ENCODE measurements at places on chromosomes 7 and 10.

DNA sequence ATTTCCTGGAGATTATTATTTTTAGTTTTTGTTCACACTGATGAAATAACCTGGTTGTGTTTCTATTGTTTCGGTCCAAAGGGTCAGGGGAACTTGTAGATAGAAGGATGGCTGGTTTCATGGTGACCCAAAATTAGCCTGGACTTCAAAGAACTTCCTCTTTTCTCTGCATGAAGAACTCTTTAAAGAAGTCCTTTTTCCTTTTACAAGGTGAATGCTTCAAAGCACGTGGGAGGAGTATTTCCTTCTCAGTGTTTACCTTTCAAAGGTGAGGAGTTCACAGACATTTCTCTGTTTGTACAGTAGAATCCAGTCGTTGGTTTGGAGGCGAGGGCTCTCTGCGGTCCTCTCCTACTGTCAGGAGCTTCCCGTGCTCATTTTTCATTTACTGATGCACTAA, 561.7 kb downstream of the GATA3 start:
- no peak for DNase-seq

- no peak for DNase-seq
These were observed 230.6 kb downstream of the BMPER start for GRCh38 chr7:34135924-34136323.

DNA sequence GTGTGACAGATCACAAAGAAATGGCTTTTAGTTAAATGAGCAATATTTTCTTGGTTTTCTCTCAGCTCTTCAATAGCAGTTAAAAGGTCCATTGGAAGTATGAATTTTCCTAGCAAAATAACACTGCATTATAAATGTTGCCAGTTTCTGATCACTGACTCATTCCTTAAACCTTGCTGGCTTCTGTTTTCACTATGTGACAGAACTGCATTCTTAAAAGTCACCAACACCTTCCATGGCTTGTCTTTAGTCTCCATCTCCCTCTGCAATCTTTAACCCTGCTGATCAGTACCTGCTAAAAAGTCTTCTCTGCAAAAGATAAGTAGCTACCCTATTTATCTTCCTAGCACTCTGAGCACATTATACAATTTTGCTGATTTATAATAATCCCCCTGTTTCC, 405.0 kb upstream of the LRRN3 start:
- DNase-seq: no peak

DNA sequence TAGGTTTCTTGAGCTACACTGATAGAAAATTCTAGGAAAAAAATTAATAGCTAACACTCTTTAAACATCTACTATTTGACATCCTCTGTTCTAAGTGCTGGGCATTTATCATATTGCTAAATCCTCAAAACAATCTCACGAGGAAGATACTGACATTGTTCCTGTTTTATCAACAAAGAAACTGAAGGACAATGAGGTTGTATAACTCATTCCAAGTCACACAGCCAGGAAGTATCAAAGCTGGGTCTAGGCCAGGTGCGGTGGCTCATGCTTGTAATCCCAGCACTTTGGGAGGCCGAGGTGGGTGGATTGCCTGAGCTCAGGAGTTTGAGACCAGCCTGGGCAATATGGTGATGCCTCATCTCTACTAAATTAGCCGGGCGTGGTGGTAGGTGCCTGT, 51.6 kb upstream of the IL6 start:
- DNase-seq: no peak

- DNase-seq: no peak
These were observed 16.6 kb upstream of the PTN start for GRCh38 chr7:137360087-137360679.

DNA sequence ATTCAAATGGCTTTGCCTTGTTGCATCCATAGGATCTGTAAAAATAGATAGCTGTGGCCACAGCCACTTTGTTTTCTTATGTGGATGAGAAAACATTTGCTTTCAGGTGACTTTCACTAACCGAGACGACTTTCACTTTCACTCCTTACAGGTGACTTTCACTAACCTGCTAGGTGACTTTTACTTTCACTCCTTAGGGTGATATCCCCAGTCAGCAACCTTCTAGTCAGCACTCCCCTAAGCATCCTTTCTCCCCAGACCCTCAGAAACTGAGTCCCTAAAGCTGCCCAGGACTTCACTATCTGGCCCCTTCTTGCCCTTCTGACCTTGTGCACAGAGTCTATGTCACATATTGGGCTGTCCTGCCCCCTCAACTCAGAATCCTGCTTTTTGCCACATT, 177.5 kb downstream of the RELN start:
- no peak for DNase-seq

DNA sequence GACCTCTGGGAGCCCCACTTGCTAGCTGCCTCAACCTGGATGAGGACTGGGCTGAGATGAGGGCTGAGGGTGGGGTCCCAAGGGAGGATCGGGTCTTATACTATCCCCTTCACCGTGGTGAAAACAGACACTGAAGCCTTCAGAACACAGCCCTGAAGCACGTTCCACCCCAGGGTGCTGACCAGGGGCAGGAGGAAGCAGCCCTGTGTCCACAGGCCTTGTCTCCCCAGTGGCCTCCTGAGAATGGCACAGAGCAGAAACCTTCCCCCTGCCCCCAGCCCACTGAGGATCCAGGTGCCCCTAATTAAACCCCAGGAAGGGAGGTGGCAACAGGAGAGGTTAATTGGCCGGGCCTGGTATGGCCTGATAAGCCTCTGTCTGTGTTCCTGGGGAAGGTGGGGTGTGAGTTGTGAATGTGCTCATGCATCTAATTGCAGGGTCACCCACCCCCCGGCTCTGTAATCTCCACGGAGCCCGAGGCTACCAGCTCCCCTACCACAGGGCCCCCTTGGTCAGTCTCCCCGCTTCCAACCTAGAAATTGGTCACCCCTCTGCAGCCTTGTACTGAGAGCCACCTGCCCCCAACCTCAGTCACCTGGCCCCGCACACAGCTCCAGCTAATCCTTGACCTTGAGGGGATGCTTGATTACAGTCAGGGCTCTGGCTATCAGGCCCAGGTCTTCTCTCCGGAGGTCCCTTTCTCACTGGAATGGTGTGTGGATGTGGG, 159.0 kb upstream of the UNC5B start:
- DNase-seq: no peak

DNA sequence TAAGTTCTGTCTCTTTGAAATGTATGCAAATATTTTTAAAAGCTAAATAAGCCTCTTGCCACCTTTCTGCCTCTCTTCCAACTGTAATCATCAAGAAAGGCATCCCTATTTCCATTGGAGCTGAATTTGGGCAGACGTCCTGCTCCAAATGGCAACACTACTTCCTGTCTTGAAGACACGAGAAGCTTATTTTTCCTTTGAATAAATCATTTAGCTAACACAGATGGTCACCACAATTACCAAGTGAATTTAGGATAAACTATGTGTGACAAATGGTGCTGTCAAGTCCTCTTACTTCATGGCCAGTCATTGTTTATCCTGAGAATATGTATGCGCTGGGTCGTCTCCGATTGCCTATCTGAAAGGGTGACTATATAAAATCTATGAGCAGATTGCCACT, 268.0 kb downstream of the ANKRD7 start:
- no peak for DNase-seq

GRCh38 chr10:117955176-117955575, 91.6 kb downstream of the RAB11FIP2 start:
- DNase-seq: peak; percentile 52

DNA sequence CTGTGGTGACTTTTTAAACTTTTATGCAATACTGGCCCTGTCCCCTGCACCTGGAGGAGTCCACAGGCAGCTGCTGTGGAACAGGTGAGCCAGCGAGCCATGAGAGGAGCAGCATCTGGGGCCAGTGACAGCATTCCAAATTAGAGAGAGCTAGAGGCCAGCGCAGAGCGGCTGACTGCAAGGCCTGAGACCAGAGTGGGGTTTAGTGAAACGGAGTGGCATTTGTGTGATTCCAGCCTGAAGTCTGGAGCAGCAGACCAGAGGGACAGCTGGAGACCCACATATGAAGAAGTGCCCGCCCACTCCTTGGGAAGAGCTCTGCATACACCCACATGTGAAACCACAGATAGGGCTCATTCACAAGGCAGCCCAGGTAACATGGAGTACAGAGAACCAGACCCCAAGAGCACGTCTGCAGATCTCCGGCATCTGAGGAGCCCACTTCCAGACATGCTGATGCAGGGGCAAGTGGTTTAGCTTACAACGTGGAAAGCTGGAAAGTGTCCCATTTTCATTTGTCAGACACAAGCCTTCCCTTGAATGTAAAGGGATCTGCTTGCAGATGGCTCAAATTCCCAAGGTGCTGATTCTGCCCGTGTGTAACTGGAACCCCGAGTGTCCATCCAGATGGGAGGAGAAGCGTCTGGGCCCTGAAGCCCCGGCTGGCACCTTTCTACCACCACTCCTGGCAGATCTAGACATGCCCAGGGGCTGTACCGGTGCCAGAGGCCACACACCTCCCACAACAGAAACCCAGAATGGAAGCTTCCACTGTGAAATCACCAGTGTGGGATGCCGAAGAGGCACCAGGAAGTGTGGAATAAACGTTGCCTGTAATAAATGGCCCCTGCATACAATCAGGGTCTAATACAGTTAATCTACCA, 256.0 kb upstream of the TCERG1L start:
- DNase-seq: no peak

DNA sequence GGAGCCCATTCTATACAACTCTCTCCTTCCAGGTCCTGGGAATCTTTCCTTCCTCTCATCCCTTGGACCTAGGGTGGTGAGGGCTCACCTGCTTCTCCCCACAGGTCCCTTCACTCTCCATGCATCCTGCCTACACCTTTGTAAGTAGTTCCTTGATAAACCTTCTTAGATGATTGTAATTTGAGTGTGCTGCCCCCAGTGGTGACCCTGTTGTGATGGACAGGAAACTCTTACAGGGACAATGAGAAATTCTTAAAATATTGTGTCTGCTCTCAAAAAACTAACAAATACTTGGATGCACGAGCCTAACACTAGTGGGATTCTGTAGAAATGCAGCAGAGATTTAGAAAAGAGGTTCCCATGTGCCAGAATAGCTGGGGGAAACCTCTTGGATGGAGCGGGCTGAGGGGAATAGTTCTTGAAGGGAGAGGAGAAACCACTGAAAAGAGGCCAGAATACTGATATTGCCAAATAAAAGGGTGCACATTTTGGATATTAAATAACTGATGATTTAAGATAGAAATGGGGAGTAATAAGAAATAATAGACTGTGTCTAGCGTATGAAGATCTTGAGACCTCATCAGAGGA, 6.7 kb upstream of the PAXIP1 start:
- peak; percentile 3 for DNase-seq

DNA sequence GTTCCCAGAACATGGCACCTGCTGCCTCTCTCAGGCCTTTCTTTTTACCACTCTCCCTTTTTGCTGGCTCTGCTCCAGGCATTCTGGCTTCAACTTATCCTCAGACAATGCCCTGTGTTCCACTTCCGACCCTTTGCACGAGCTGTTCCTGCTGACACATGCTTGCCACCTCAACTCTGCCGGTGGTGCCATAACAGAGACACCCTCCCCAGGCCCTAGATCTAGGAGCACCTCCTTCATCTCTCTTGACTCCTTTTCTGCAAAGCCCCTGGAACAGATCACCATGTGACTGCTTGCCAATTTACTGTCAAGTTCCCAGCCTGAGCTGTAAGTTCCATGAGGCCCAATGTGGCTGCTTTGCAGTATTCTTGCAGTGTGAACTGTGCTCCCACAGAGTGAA, 256.0 kb upstream of the MKI67 start:
- DNase-seq: no peak

GRCh38 chr7:27145914-27146412, 1.6 kb downstream of the HOXA6 start:
- DNase-seq: no peak

DNA sequence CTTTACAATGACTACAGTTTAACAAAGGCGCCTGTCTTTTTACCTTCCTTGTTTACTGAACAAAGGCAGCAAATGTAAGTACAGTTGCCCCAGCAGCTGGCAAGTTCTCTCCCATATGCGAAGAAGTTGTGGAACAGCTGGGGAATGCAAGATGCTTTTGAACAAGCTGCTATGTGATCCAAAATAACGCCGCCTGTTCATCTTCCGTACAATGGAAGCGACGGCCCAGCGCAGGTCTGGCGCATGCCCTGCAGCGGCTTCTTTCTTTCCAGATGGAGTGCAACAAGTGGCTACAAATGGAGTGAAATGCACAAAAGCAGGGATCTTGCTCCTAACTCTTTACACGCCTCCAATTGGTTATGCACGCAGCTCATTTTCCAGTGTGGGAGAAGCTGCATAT, 97.0 kb upstream of the SVIL start:
- peak; percentile 16 for DNase-seq

- peak; percentile 70 for DNase-seq
These were observed 1.1 kb downstream of the RADIL start for GRCh38 chr7:4882169-4883032.

DNA sequence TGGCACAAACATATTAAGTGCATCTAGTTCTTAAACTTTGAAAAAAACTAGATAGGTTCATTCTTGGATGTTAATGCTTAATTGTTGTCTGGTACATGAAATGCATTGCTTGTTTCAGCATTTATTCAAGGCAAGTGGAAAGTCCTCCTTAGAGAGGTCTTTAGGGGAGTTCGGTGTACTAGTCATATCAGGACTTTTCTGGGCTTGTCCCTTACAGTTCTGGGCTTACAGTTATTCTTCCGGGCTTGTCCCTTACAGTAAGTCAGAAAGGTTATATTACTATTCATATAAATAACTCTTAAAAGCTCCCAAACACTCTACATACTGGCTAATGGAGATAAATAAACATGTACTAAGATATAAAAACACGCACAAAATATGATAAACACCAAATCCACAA, 61.6 kb upstream of the MRLN start:
- no peak for DNase-seq

- DNase-seq: no peak
These were observed 168.9 kb upstream of the ASAH2 start for GRCh38 chr10:50420196-50420595.

DNA sequence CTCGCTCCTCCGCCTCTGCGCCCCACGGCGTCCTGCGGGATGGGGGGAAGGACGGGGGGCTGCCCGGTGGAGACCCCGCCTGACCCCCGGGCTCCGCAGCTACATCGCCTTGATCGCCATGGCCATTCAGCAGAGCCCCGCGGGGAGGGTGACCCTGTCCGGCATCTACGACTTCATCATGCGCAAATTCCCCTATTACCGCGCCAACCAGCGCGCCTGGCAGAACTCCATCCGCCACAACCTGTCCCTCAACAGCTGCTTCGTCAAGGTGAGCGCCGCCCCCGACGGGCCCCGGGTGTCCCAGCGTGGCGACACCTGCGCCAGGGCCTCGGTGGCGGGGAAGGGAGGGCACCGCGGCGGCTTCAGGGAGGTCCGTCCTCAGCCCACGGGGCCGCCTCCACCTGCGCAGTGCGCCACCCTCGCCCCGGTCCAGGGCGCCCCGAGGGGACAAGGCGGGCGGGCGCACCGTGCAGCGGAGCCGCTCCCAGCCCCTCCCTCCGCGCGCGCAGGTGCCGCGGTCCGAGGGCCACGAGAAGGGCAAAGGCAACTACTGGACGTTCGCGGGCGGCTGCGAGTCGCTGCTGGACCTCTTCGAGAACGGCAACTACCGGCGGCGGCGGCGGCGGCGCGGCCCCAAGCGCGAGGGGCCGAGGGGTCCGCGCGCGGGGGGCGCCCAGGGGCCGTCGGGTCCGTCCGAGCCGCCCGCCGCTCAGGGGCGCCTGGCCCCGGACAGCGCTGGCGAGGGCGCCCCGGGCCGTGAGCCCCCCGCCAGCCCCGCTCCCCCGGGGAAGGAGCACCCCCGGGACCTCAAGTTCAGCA, 793 bp downstream of the FOXL3 start:
- DNase-seq: no peak

GRCh38 chr7:157714166-157715070, 377.6 kb downstream of the DNAJB6 start:
- DNase-seq: no peak

All from fibroblast of upper back skin (primary cell).